ENCODE measurements at places on chromosomes 11 and 22. TPM values are rescaled to one million over a fixed set of nuclear protein-coding genes. Genes with fewer than 3 reads are reported as not detected.

GRCh38 chr22:48070760-48071159, 1308.3 kb downstream of the TBC1D22A start:
- DNase-seq: no peak

DNA sequence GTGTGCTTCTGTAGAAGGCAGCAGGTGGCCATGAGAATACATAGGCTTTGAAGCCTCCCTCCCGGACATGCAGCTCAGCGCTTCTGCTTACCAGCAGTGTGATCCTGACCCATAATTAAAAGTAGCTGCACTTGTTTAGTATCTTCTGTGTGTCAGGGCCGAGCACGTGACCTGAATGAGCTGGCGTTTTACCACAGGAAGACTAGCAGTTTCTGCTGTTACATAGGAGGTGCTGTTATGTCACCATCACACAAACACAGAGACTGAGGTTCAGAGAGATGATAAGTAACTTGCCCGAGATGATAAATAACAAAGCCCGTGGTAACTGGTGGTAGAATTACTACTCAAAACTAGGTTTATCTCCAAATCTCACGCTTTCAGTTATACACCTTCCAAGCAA, 329.5 kb downstream of the OPCML start:
- DNase-seq: no peak

Gene PLAAT4
- 151 TPM for total RNA-seq

DNA sequence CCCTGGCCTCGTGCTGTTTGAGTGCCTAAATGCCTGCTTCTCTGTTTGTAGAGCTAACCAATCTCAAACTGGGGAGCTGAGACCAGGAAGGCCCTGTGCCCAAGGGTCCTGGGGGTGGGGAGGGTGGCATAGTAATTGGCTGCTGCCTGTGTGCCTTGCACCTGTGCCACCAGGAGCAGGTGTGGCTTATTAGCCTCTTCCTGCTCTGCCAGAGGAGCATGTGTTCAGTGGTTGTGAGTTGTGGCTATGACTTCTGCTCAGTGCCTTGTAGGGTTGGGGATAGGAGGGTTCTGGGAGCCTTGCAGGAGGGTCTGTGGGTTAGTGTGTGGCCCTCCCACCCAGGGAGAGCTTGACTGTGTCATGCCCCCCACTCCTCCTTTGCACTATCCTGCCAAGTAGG, 109.2 kb downstream of the ZBTB16 start:
- DNase-seq: no peak

DNA sequence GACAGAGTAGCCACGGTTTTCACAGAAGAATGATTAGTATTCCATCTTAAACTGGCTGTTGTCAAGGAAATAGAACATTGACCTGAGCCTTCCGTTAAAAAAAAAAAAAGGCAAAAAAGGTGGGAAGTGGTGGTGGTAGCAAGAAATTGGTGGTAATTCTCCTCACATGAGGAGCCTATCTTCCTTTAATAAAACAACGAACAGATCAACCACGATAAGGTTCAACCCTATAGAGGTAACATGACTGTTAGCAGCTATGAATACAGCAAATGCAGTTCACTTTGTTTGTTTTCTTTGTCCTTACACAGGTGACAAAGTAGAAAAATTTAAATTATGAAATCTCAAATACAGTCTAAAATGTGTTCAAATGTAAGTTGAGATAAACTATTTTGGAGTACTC, 181.6 kb downstream of the TTC28 start:
- no peak for DNase-seq

DNA sequence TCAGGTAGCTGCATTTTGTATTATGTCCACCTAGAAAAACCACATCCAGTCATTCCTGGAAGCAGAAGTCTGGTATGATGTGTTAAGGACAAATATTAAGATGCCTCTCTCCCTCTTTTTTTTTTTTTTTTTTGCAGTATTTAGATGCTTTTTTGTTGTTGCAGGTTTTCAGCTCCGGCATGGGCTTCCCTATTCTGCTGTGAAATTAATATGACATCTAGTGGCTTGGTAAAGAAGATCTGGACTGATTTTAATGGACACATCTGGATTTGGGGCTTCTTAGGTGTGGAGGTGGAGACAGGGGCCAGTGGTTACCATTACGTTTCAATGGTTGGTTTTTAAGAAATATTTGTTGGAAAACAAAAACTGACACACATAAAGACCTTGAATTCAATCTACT, 47.5 kb upstream of the RASSF10 start:
- no peak for DNase-seq

Gene PAFAH1B2
- 83.1 TPM for total RNA-seq

Gene GRM5
- total RNA-seq: 0.30 TPM

GRCh38 chr11:22634897-22635629, 9.4 kb upstream of the FANCF start:
- no peak for DNase-seq

- no peak for DNase-seq
Observed at GRCh38 chr11:76859708-76860227, 950 bp upstream of the ACER3 start.

- DNase-seq: no peak
Observed at GRCh38 chr11:116582571-116582970, 190.2 kb downstream of the BUD13 start.

- DNase-seq: no peak
Observed at GRCh38 chr11:106714199-106714598, 304.1 kb downstream of the GUCY1A2 start.

Gene DMC1
- total RNA-seq: 6.3 TPM

All from upper lobe of left lung (tissue), 6 donors.